Lower leg skin (tissue), 4 donors: ENCODE measurements at places on chromosomes 4 and X. TPM values are rescaled to one million over a fixed set of nuclear protein-coding genes. Genes with fewer than 3 reads are reported as not detected.

GRCh38 chr4:74013264-74013663, 14.8 kb upstream of the CXCL5 start:
- DNase-seq, result no peak

- no peak for DNase-seq
Measured at GRCh38 chr4:27048429-27049238, 188.0 kb downstream of the STIM2 start.

GRCh38 chr4:8886612-8887406, 15.2 kb upstream of the HMX1 start:
- DNase-seq, result no peak

DNA sequence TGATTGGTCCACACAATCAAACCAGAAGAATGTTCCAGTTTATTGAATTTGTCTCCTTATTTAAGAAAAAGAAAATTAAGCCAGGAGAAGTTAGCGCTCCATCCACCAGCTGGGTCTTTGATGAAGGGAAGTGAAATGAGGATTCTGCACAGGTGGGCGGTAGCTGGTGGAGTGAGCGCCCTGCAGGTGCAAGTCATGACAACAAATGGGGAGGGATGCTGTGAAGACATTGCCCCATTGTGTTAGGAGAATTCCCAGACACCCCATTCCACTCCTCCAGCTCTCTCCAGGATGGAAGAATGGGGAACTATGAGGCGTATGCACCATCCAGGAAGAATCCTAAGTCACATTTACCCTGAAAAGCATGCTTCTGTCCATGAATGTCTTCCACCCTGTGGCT, 22.9 kb downstream of the PLRG1 start:
- no peak for DNase-seq

- DNase-seq, result no peak
Measured at GRCh38 chr4:148332486-148332885, 109.7 kb downstream of the NR3C2 start.

DNA sequence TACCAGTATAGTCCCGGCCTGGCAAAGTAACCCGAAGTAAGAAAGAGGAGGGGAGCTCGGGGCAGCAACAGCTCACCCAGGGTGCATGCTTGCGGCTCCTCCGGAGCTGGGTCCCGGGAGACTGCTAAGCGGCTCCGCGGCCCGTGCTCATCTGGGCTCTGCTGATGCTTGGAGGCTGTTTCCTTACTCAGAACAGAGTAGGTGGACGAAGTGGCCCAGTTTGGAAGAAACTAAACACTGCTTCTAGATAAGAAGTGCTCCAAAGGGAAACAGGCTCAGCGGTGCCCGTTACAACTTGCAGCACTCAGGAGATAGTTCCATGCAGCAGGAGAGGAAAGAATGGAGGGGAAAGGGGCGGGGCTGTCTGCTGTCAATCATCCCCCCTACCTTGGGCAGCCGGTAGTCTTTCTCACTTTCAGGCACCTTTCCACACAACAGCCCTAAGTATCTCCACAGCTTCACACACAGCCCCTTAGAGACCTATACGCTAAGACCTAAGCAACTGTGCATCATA, at the start of gene COL4A6:
Gene COL4A6 (minus strand): TSS at position 313 of the 514 bp plus-strand sequence. CDS start 226 bp downstream, at position 87.
- DNase-seq, result no peak

- DNase-seq, result no peak
Measured at GRCh38 chr4:8215001-8215427, 15.9 kb downstream of the SH3TC1 start.

DNA sequence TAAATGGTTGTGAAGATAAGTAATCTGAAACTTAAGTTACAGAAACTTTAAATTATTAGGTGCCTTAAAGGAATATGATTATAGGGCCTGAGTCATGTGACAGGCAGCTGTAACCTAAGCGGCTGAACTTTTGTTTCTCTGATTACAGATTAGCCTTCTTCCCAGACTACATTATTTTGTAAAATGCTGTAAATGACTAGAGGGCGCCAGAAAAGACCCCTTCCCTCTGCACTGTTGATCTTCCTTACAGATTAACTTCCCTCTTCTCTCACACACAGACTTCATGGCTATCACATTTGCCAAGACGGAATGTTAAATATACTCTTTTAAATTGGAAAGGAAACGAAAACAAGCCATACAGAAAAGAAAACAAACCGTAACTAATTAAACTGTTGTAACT, 96.6 kb downstream of the EVC2 start:
- no peak for DNase-seq

DNA sequence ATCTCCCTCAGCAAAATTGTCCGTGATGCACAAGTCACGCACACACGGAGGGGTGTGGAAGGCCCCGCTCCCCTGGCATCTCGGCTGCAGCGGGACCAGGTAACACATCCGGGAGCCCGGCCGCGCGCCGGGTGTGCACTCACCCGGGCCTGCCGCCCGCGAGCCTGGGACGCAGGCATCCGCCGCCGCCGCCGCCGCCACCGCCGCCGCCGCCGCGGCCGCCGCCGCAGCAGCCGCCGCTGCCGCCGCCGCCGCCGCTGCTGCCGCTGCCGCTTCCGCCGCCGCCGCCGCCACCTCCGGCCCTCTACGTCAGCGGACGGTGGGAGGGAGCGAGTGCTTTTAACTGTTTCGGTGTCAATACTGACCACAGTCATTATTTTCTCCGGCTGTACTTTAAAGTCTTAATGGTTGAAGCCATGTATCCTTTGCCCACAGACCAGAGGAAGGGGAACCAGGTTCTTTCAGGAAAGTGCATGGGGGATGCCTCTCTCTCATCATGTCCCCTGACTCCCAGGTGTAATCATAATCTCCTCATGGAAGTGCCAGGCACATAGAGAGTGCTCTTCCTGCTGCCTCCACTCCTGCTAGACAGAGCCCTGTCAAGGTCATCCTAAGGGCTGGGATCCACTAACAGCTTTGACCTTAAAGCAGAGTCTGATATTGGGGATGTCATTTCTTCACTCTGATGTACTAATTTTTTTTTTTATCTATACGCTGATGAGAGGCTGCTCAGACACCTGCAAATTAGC, 38.0 kb downstream of the MAGEE2 start:
- DNase-seq, result no peak

Gene HPF1
- 32.4 TPM for total RNA-seq

GRCh38 chr4:184347251-184348239, 126.8 kb downstream of the IRF2 start:
- DNase-seq, result peak; percentile 63

DNA sequence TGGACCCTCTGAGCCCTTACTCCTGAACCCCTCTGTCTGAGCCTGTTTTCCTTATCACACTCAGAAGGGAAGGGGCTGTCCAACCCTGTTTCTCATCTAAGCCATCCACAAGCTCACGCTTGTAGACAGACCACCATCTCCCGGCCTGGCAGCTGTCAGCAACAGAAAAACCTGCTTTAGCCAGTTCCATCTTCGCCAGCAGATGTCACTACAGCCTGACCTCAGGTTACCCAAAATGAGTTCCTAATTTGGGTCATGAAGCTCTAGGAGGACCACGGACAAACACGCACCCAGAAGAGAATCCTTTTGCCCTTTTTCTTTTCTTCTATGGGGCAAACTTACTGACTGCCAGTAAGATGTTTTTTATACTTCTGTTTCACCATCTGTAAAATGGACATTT, 445.4 kb downstream of the BCOR start:
- DNase-seq, result no peak

Gene BEX1
- not detected for total RNA-seq

DNA sequence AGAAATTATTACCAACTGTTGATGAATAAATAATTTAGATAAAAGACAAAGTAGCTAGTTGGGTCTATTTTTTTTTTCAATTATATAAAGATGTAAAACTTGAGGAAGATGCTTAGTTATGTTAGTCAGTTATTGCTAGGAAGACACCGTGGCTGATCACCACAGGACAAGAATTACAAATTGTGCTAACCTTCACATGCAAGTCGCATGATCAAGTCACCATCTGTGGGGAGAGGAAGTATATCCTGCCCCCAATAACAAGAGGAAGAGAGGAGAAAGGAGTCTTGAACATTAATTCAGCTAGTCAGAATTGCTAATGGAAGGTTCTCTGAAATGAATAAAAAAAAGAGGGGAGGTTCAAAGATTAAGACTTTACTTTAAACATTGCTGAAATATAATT, 52.3 kb downstream of the CPEB2 start:
- DNase-seq, result no peak
